ENCODE measurements at places on chromosomes 16 and 17.
A peak's percentile ranks its signal among the peaks of the same experiment; 100 is the strongest.

DNA sequence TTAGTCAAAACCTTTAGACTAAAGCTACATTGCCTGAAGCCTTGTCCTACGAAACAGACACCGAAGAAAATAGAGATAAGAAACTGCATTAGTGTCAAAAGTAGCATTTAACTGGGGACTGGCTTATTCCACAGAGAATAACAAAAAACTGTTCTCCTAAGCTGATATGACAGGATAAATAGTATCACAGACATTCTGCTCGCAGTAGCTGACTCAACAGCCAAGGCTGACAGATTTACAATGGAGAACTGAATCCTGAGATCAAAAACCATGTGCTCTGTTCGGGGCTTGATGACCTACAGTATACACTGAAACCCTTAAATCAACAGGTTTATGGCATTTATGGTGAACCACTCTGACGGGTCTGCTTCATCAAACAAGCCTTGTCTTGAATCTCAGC lies 25.5 kb downstream of the ADAMTS18 start:
- no peak for DNase-seq

DNA sequence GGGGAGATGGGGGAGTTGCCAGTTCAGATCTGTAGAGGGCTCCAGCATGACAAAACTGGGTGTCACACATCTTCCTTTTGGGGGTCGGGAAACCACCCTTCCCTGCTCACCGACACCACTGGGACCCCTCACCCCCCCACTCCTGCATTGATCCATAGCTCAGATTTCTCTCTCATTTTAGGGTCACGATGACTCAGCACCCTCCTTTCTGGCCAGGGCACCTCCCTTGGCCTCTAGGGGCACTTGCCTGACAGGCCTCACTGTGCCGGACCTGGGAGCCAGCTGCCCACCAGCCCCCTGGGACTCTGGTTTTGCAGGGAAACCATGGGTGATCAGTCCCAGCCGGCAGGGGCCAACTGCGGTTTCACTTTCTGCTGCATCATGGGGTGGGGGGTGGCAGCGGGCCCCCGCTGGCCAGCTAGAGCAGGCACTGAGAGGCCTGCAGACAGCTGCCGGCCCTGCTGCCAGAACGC lies 239.4 kb downstream of the MRTFB start:
- DNase-seq = no peak

- DNase-seq = no peak
Measured at GRCh38 chr16:20538181-20538580, 38.0 kb downstream of the ACSM2B start.

DNA sequence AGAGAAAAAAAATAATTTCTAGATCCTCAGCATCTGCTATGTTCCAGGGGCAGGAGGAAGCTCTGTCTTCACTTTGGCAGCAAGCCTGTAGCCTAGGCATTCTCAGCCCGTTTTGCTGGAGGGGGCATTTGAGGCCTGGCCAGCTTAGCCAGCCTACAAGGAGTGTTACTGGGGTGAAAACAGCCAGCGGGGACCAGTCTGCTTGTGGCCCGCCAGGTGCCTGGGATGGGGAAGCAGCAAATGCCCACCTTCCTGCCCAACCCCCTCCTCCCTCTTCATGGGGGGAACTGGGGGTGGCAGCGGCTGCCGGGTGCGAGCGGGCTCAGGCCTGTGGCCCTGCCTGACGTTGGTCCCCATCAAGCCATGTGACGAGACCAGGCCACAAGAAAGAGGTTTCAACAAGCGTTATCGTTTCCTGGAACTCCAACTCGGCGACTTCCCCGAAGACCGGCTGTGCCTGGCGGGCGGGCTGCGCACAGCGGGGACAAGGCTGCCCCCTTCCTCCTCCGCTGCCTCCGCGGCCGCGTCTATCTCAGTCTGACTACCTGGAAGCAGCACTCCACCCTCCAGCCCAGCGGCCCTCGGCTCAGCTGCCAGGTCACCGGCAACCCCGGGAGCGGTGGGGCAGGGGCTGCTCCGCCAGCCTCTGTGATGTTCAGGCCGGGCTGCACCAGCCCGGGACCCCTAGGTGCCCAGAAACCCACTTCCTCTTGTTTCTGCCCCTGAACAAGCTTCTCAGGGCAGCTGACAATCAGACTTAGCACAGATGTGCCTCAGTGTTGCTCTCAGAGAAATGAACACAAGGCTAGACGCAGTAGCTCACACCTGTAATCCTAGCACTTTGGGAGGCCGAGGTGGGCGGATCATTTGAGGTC lies 22.9 kb downstream of the SOCS1 start:
- DNase-seq = peak; percentile 77

GRCh38 chr16:78553268-78554039 lies 454.0 kb downstream of the WWOX start:
- no peak for DNase-seq

DNA sequence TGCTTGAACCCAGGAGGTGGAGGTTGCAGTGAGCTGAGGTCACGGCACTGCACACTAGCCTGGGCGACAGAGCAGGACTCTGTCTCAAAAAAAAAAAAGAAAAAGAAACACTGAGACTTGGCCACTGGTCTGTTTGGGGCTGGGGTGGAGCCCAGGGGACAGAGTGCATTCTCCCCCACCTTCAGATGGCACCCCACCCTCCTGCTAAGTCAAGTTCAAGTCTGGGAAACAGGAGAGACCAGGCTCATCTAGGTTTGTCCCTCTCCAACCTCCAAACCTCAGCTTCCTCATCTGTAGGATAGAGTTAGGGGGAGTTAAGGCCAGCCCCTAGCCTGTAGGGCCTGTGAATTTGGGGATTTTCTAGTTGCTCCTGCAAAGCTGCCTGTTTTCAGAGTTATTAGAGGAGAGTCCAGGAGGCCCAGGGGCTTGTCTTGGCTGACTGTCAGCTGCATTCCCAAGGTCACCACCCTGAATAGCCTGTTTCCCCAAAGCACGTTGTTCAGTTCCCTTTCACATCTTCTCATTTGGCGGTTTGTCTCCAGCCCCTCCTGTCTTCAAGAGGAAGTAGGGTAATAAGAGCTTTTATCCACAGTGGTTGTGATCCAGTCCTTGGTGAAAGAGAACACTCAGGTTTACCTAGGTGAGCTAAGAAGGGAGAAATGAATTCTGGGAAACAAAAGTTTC lies 2.2 kb downstream of the MT3 start:
- DNase-seq = no peak

GRCh38 chr16:71676236-71676635 lies 48.3 kb downstream of the PHLPP2 start:
- no peak for DNase-seq

GRCh38 chr17:80826346-80826954 lies 165.2 kb upstream of the CHMP6 start:
- no peak for DNase-seq

- peak; percentile 40 for DNase-seq
Measured at GRCh38 chr17:80260791-80261158, at the start of gene RNF213. RNF213 (plus strand) TSS chr17:80260852; CDS start chr17:80263682, 2,830 bp downstream.

GRCh38 chr16:75252049-75252864 lies 833 bp upstream of the BCAR1 start:
- no peak for DNase-seq

GRCh38 chr17:57004944-57005579 lies 27.1 kb downstream of the SCPEP1 start:
- no peak for DNase-seq

GRCh38 chr17:82384730-82385481 lies 13.3 kb downstream of the UTS2R start:
- DNase-seq = no peak

DNA sequence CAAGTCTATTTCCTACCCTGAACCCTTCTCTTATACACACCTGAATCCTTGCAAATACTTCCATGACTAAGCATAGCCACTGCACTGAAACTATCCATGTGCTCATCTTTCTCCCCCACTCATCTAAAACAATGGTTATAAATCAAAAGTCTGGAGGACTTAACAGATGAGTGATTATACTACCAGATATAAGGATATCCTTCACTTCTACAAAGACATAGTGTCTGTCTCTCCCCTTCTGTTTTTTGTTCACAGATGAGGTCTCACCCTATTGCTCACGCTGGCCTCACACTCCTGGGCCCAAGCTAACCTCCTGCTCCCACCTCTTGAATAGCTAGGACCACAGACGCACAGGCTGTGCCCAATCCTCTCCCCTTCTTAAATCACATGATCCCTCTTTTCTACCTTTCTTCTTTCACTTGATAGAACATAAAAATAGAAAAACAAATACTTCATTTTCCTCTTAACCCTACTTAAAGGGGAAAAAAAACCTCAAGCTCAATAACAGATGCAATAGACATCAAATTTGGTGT lies 19.2 kb downstream of the CEP112 start:
- DNase-seq = no peak

DNA sequence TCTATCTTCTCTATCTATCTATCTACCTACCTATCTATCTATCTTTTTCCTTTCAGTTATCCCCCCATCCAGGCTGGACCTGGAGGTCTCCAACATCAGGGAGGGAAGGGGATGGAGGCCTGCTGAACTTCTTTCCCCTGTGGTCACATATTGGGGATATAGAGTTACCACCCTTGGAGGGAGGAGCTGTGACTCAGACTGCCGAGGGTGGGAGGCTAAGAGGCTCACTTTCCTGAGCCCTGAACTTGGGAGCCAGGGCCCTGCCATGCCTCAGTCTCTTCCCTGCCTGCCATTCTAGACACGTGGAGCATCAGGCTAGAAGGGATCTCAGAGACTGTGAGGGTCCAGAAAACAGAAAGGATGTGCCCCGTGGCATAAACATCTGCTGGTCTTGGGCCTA lies 8.4 kb downstream of the LRRC3C start:
- no peak for DNase-seq

DNA sequence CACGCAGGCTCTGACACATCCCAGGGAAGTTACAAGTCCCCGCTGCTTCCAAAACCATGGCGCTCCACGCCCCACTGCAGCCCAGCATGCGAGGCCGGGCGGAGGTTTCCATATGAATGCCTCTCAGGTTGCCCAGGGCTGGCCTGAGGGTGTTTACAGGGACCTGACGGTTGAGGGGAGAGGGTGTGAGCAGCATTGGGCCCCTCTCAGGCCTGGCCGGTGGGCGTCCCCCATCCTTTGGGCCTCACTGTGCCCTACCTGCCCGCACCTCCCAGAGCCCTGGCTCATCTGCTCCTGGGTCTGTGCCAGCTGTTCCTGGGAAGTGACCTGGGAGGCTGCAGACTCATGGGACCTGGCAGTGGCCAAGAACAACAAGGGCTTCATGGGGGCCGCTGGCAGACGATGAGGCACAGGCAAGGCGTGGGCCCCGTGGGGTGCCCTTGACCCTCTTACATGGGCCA lies 173.5 kb downstream of the C16orf95 start:
- DNase-seq = no peak
